ENCODE measurements at places on chromosomes 1 and 21.

DNA sequence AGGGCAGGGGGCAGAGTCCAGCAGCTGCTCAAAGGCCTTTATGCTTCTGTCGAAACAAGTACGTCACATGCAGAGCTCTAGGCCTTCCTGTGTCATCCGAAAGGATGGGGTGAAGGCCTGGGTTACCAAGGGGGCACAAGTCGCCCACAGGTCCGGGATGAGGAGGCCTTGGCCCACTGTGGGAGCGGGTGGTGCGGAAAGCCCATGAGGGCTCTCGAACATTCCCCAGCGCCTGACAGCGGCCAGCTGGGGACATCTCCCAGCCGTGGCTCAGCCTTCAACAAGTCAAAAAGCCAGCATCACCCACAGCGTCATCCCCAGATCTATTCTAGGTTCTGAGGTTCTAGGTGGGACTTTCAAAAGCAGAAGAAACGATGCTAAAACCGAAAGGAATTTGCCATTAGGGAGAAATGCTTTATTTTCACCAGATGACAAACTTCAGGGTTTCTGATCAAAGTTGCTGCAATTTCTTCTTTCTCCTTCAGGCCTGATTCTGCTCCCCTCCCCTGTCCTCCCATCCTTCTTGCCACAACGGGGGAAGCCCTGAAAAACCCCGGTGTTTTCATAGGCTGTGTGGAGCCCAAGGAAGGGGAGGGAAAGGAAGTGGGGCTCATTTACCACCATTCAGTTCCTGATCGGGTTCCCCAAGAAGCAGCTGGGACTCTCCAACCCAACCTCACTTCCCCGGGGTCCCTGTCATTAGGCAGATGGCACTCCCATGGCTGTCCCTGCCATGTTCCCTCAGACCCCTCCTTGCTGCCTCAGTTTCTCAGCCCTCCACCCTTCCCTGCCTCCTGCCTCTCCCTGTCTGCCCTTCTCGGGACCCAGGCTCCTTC is 17.6 kb downstream of the GPR137B start:
- DNase-seq: no peak

DNA sequence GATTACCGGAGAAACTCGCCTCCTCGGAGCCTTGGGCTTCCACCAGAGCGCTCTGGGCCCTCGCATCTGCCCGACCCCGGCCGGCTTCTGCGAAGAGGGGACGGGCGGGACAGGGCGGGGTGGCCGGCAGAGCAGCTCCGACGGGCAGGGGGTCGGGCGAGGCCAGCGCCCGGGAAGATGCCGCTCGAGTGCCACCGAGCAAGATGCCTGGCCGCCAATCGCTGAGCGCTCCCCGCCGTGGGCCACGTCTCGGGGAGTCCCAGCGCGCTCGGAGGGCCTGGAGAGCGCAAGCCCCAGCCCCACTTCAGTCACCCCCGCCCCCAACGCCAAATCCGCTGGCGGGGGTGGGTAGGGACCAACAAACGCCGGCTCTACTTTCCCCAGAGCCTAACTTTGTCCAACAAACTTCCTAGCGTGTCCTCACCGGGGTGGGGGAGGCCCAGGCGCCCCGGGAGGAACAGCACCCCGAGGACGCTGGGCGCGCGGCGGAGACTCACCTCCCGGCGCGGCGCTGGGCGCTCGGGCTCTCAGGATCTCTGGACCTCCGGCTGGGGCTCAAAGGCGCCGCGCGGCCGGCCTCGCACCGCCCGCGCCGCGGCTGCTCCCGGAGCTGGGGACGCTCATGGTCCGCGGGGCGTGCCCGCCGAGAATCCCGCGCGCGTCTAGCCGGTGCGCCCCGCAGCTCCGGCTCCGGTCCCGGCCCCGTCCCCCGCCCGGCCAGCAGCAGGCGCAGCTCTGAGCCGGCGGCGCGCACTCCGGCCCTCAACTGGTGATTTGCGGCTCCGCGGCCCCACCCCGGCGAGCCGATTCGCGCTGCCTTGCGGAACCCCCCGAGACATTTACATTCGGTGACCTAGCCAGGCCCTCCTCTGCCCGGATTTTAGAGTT is at the start of gene BCAR3:
Gene BCAR3 (minus strand): TSS at position 737 of the 888 bp plus-strand sequence. CDS start 6,907 bp downstream, outside the sequence.
- no peak for DNase-seq

GRCh38 chr1:2019571-2020309 is 595 bp downstream of the GABRD start:
- no peak for DNase-seq

- DNase-seq: no peak
Measured at GRCh38 chr1:73162564-73162963, 880.2 kb upstream of the NEGR1 start.

GRCh38 chr1:42963378-42964043 is 4.8 kb upstream of the SLC2A1 start:
- DNase-seq: no peak

DNA sequence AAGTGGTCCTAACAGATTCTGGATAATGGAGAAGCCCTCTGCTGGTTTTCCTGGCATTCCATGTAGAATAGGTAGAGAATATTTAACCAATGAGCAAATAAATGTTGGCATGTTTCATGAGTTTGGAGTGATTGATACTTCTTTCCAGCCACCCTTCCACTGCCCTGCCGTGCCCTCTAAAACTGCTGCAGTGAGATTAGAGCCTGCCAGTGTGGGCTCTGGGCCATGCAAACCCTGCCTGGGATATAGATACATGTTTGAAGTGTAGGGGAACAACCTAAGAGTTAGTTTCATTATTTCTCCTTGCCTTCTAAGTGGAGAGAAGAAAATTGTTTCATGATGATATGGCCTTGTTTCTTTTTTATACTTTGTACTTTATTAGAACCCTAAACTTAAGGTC is 10.4 kb downstream of the UBE2Q1 start:
- no peak for DNase-seq

DNA sequence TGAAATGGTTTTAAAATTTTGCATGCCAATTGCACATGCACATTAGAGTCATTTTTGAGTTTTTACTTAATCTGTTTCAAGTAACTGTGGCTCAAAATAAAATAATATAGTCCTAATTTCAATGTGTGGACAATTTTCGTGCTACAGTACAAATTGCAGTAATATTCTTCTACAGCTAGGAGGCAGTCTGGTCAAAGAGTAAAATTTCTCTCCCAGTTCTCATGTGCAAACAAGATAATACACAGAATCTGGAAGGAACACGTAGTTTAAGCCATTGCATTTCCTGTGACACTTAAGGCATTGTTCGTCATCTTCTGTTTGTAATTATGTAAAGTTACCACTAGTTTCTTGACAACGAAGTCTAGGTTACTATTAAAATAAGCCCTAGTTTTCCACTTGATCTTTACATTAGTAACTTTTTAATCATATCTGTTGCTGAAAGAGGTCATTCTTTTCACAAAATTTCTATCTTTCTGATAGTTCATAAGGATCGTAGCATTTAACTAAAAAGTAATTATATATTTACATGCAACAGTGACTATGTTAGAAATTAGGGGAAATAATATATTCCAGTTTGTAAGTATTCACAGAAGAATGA is 28.9 kb downstream of the ODR4 start:
- DNase-seq: no peak

DNA sequence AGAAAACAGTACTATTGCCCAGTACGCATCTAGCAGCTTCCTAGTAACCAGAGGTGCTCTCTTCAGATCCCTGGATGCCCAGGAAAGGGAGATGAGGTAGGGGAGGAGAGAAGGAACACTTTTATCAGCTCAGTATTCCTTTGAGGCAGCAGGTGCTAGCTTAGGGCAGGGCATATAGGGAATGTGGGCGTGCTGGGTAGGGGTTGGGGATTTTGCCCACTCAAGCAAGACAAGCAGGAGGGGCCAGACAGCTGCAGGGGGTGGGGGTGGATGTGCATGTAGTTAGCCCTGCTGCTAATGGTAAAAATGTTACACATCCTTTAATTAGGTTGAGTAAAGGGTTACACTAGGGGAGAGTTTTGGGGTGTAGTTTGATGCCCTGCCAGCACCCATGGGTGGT is 18.1 kb upstream of the AVPR1B start:
- no peak for DNase-seq

GRCh38 chr1:172537366-172537765 is 4.4 kb downstream of the SUCO start:
- DNase-seq: no peak

- DNase-seq: no peak
Measured at GRCh38 chr1:204359474-204360255, at the start of gene PLEKHA6. PLEKHA6 (minus strand) TSS chr1:204359929; CDS start chr1:204273727, 86,202 bp downstream.

DNA sequence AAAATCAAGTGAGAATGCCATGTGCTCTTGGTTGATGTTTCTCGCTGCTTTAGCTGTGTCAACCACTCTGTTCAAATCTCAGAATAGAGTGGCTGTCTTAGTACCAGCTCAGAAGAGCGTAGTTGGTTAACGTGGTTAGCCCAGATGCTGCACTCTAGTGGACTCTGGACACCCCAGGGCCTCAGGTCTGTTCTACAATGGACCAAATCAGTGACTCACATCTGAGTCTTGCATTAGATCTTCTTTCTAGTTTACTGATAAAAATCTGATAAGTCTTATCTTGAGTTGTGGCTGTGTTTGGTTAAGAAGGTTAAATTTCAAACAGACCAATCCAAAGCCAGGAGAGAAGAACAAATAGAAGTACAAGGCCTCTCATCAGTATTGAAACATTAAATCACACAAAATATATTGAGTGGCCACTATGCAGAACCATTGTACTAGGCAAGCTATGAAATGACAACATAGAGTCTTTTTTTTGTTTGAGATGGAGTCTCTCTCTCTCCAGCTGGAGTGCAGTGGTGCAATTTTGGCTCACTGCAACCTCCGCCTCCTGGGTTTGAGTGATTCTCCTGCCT is 104.1 kb downstream of the NR5A2 start:
- no peak for DNase-seq

DNA sequence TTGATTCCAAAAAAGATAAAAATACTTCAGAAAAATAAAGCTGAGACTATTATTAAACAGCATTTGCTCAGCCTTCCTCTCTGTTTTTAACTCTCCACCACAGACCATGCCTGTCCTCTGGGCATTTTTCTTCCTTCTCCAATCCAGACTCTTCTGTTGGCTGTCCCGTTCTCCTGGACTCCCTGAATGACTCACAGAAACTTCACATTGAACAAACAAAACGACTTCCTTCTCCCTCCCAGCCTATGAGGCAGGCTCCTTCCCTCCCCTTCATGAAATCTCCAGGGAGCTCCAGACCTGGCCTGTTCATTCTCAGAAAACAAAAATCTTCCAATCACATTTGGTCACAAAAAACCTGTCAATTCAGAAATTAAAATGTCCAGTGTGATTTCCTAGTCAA is 421.3 kb downstream of the NPHP4 start:
- no peak for DNase-seq

GRCh38 chr1:32232558-32233304 is 10.5 kb downstream of the EIF3I start:
- no peak for DNase-seq

DNA sequence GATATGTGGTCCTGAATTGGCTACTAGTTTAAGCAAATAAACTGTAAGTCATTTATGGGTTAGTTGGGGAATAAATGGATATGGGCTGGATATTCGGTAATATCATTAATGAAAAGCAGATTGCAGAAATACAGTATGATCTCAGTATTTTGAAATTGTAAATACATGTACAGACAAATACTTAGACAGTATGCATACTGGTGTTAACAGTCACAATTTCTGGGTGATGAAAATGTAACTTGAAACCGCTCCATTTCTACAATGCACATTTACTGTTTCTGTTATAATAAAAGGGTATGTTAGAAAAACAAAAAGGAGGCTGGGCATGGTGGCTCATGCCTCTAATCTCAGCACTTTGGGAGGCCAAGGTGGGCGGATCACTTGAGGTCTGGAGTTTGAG is 28.0 kb downstream of the BLZF1 start:
- DNase-seq: no peak

DNA sequence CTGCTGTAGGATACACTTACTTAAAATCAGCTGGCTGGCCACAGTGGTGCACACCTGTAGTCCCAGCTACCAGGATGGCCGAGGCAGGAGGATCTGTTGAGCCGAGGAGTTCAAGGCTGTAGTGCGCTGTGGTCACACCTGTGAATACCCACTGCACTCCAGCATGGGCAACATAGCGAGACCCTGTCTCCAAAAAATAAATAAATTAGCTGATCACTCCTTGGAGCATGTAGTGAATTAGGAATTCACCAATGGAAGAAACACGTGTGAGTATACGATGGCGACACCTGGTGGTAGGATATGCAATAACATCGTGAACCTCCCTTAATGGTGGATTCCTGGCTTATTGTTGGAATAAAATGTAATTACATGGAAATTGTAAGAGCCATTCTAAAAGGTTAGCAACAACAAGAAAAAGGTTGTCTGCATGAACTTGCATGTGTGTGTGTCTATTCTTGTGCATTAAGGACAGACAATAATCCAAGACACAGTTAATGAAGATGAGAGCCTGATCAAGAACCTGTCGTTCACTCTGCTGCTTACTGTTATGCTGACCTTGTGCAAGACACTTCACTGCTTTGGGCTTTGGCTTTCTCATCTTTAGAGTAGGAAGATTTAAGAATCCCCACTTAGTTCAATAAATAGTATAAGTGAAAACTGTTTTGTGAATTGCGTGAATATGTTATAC is 38.6 kb upstream of the COX20 start:
- DNase-seq: peak; percentile 8

GRCh38 chr1:234607109-234608024 is 2.6 kb downstream of the IRF2BP2 start:
- DNase-seq: no peak

DNA sequence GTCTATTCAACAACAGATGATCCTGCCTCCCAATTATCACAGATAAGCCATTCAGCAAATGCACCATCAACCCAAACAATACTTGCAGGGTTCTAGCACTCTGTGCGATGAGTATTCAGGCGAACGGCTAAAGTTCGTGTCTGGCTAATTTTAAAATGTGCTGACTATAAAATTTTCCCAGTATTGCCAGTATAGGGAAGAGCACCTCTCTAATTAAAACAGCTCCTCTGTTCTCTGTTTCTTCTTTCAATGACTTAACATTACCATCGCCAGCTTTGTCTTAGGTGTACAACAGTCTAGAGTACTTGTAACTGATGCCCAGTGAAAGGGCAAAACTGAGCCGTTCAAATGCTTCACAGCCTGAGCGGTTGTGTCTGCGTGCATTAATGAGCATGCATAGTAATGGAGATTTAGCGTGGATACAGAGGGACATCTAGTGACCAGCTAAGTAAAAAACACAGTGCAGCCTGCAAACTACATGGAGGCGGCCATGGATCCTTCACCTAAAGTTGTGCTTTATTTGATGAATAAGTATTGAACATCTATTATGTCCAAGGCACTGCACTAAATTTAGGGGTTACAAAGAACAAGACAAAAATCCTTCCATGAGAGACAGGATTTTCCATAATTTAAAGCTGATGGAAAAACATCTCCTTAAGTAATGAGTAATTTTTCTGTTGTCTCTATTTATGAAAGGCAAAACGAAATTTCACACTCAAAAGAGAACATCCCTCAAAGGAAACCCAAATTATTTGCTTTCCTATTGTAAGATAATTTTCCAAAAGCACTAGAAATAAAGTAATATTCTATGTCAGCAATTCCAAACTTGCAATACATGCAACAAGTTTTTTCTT is 120.0 kb downstream of the SETD4 start:
- DNase-seq: no peak
